Stimulated activated CD8-positive, alpha-beta memory T cell treated with anti-CD3 and anti-CD28 coated beads, Interleukin-4, amount 100 ng/mL, for 1 hour (primary cell): ENCODE measurements at places on chromosomes 6 and 20.

DNA sequence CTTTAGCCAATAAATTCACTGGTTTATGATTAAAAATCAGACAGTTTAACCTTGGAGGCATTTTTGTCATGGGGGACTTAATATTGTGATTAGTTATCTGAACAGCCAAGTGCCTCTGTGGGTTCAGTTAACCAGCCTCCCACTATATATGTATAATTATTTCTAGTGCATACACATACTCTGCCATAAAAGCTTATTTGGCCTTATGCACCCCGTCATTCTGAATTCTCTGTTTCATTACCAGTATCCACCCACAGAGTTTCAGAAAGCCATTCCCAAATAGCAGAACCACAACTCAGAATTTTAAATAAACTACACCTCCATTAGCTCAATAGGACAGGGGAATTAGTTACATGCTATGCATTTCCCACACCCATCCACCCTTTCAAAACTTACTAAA lies 279.7 kb downstream of the ZFAND3 start:
- DNase-seq, result no peak

DNA sequence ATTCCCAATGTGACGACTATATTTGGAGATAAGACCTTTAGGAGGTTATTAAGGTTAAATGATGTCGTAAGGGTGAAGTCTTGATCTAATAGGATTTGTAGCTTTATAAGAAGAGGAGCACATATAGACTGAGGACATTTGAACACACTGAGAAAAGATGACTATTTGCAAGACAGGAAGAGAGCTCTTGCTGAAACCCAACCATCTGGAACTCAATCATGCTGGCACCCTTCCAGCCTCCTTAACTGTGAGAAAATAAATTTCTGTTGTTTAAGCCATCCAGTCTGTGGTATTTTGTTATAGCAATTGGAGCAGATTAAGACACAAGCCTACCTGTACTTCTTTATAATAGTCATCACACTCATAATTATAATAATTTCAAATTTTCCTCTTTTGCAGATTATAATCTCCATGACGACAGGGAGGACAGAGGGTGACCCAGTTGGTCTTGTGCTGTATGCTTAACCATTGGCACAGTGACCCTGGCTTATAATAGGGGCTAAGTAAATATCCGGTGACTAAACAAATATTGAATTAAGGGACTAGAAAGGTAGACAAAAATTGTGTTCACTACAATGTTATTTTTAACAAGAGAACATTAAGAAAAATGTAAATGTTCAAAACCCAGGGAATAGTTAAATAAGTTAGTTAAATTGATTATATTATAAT lies 206.4 kb upstream of the HDDC2 start:
- no peak for DNase-seq

GRCh38 chr6:119881416-119881815 lies 531.9 kb upstream of the MAN1A1 start:
- DNase-seq, result no peak

GRCh38 chr6:151119823-151120524 lies 119.8 kb upstream of the AKAP12 start:
- DNase-seq, result no peak

DNA sequence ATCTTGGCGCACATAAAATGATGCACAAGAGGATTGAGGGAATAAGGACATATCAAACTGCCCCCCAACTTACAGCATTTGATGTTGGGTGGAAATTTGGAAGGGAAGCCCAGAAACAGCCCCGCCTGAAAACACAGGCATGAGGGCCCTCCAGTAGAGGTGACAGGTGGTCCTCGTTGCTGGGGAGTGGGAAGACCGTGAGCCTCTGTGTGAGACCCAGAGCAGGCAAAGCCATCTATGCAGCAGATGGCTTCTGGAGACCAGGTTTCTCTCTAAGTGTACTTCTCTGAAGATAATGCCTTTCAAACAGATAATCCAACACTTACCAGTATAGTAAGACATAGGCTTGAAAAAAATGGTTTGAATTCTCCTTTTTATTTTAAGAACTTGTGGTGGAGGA lies 132.2 kb upstream of the INSM1 start:
- DNase-seq, result no peak
